Activated T-helper 17 cell treated with anti-CD3 and anti-CD28 coated beads, Interleukin-2, amount 50 U/mL, for 72 hours (primary cell): ENCODE measurements at places on chromosomes 1 and 21. TPM values are rescaled to one million over a fixed set of nuclear protein-coding genes. Genes with fewer than 3 reads are reported as not detected.

GRCh38 chr21:36355868-36356267, 29.3 kb upstream of the CHAF1B start:
- ATAC-seq, result no peak

DNA sequence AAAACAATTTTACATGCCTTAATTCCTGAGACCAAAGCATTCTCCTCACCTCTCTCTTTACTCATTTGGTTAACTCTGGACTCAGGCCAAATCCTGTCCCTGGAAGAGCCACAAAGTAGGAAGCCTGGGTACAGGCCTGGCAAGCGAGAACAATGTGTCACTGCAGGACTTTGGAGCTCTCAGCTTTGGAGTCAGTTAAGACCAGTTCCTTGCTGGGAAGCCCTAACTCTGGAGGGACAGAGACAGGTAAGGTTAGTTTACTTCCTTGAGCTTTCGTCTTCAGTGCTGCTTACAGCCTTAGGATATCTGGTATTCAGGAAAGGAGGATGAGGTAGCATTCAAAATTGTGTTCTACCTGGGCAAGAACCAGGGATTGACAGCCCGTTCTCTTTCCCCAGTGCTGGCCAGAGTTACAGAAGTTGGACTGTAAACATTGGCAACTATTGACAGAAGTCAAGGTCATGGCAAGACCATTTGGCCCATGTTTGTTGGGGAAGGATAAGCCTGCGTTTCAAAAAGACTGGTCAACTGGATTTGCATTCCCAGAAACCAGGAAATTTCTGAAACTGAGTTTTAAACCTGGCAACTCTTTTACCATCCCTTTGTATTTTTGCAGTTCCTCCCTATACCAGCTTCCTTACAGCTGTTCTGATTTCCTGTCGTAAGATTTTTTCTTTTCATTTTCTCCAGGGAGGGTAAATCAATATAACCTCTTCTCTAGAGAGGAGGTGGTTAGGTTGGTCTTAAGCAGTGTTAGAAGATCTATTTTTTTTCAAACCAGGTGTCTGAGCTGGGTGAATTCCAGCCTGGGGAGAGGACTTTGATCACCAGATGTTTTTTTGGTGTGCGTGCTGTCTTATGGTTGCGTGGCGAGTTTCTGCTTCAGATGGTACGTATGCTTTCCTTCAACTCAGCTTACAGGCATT, at the start of gene C4BPB:
TSS of gene C4BPB (plus strand) at position 160 of the 926 bp plus-strand sequence. CDS start at position 832, 672 bp downstream.
- ATAC-seq, result no peak

DNA sequence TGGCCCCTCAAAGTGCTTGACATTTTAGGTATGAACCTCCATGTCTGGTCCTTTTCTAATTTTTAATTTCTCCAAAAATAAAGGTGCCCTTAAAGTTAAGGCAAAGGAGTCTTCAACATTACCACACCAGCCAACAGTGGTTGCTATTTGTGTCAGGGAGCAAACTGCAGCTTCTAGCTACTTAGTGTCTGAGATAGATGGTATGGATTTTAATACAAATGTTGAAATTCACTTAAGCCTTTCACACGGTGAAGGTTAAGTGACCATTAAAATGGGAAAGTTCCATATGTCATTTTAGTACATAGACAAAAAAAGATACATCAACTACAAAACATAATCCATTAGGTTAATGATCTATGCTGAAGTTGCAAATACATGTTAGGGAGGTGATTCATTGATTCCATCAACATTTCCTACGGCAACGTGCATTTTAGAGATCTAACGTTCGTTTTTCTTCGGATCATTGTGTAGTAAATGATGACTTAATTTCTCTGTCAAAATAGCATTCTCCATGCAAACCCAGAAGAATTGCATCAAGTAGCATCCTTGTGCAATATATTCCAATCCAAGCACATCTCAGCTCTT, 48.2 kb upstream of the RGS21 start:
- no peak for ATAC-seq

DNA sequence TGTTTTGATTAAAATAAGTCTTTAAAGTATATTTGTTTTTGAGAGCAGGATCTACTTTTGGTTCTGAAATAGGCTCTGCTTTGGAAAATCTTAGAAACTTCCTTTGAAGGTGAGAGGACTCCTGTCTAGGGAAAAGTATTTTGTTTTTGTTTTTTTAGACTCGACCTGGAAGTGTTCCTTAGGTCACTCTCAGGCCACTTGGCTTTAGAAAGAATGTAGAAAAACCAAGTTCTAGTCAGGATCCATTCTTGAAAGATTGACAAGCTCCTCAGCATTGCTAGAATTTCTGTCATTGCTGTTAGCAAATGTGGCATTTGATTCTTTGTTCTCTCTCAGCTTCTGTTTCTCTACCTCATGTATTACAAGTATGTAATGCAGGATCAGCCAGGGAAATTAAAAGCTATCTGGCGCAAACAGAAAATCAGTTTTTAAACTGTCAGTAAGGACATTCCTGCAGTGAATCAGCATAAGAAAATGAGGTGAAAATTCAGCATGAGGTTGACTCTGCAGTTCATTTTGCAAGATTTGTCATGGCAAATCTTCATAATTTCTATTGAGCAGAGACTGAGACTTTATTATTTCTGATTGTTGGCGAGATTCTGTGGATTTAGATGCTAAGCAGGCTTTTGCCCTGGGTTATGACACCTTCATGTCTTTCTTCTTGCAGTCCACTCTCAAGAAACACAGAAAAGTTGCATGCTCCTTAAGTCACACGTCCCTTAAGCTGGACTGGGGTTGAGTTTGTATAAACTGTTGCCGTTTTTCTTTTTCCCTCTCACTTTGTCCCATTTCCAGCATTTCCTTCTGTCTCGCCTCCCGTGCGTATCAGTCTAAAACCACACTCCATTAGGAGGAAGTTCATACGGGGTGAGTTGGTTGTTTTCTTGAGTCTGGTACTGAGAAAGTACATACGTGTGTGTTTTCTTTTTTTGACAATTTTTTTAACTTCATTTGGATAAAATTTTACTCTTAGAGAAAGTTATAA, 12.6 kb downstream of the NTPCR start:
- ATAC-seq, result no peak

DNA sequence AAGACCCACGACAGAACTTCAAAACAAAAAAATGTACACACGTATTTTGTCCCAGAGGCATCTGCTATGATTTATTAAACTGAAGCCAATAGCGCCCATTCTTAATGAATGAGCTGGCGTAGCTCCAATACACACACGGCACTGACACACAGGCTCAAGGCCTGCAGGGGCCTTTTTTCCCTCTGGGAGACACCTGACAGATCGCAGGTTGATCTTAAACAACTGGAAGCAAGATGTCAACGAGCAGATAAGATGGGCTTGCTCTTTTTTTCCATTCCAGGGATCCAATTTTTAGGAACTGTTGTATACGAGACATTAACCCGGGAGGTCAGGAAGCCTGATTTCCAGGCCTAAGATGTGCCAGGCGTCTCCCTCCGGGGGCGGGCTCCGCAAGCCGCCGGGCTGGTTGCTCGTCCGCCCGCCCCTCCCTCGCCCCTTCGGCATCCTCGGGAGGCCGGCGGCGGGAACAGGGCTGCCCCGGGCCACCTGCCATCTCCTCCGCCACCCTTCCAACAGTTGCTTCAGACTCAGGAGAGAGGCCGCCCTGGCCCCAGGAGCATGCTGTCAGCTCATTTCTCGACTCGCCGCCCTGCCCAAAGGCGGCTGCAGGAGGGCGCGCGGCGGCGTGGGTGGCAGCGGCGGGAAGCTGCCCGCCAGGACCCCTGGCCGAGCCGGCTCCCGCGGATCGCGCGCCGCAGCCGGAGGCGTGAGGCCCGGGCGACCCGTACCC, 735 bp downstream of the TTC13 start:
- ATAC-seq, result no peak

DNA sequence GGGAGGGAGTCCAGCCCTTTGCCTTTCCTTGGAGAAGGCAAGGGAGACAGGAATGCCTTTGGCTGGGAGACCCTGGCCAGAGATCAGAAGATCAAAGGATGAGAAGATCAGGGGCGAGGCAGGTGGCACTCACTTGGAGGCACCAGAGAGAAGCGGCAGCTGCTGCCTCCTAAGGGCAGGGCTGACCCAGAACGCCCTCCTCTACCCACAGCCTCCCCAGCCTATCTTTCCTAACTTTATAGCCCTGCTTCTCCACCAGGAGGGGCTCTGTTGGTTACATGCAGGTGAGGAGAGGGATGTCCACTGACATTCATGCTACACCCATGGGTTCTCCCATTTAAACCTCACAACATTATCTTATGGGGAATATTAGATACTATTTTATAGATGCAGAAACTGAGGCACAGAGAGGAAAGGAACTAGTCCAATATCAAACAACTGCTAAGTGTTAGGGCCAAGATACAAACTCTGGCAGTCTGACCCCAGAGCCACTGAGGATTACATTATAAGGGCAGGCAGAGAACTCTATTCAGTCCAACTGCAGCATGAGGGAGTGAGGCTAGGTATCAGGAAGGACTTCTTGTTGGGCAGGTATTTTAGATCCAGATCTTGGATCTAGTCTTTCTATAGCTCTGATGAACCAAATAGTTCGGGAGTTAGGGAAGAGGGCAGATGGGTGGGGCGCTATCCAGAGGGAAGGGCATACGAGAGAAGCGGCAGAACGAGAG, 19.9 kb downstream of the LGR6 start:
- ATAC-seq, result no peak

DNA sequence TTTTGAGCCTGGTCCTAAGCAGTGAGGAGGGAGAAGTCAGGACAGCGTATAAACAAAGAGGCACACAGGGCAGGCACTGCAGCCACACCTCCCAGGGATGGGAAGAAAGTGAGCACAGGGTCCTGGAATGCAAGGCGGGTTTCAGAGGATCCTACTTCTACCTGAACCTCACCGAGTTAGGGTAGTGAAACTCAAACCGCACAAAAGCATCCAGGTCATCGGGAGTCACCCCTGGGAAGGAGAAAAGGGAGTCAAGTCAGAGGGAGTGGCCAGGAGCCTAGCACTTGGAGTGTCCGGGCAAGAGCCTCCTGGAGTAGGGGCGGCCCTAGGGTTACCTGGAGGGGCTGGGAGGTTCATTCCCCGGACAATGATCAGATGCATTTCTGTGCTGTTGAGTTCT, 10.6 kb downstream of the CC2D1B start:
- ATAC-seq, result no peak

GRCh38 chr1:60130703-60131102, 57.1 kb upstream of the C1orf87 start:
- no peak for ATAC-seq

DNA sequence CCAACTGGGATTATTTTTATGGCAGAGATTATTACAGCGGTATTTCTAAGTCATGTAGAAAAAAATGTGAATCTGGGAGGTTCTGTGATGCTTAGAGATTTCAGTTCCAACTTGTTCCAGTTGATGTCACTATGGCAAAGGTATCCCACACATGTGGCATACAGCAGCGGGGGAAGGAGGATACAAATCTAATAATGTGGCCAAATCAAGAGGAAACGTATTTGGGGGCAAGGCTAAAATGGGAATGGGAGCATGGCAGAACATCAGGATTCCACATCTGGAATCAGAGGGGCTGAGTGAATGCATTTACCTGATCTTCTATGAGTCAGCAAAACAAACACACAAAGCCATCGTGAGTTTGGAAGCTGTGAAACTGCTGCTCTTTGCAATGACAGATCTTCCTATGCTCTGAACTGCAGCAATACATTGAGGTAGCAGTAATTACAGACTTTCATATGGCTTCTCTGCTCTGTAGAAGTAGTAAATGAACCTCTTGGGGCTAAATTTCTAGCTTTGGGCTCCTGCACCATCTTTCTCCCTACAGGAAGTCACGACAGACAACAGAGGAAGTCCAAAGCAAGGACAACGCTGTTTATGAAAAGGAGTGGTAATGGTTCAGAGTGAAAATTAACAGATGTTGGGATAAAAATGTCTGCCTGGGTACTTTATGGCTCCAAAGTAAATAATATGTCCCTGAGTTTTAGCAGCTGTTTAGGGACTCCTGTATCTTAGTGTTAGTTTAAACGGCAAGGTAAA, 55.5 kb downstream of the GABPA start:
- peak; percentile 78 for ATAC-seq

GRCh38 chr1:8962812-8963530, 17.3 kb downstream of the CA6 start:
- ATAC-seq, result peak; percentile 42

DNA sequence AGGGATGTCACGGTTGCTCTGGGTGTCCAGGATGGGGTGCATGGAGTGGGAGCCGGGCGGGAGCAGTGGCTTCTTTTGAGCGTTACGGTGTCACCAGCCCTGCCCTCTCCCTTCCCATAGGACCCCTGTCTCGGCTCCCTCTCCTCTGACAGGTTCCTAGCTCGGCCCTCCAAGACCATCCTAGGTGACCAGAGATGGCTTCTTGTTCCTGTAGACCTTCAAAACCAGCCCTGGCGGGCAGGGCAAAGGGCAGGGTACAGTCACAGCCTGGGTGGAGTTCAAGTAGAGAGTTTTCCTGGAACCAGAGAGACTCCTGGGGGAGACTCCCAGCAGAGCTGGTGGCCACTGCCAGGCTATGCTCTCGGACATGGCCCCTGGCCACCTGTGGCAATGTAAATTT, 345.6 kb upstream of the AJAP1 start:
- ATAC-seq, result no peak

- ATAC-seq, result no peak
These were observed 270.5 kb downstream of the GRIK3 start for GRCh38 chr1:36763771-36764170.

DNA sequence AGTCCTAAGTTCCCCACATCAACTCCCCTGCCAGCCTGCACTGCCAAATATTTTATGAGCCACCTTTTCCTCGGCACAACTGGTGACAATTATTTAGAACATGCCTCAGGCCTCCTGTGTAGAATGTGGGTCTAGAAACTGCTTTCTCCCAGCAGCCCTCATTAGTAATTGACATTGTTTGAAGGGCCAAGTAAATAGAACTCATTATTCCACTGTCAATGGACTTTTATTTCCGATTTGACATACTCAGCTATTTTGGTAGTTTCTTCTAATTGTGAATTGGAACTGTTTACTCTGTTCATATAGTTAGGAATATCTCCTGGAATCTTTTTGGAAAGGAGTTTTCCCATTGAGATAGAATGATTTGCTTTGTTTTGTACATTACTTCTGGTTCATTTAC, 168.8 kb upstream of the L1TD1 start:
- no peak for ATAC-seq

DNA sequence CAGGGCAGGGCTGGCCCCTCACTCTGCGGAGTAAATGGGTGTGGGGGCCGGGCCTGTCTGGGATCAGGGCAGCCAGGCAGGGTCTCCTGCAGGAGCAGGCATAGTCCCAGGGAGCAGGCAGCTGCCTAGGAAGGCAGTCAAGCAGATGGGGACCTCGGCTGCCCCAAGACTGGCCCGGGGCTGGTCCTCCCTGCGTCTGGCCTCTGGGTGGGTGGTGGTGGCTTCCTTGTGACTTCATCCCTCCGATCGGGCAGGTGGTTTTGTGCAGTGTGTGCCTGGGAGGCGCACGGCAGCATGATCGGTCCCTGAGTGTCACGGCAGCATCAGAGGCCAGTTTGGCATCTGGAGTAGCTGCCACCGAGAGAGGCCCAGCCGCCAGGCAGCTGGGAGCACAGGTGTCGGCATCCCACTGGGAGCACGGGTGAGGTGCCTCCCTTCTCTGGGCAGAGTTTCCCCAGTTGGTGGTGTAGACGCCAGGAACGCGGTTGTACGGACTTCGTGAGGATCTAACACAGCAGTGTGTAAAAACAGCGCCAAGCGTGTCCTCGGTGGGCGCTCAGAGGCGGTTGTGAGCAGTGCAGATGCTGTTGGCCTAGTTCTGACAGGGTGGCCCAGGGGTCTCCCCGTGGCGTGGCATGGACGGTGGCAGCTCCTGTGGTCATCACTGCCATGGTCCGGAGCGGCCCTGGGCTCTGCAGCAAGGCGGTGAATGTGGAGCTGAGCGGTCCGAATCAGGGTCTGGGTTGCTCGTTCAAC, 45.9 kb downstream of the PRKCZ start:
- ATAC-seq, result no peak

Gene MYOG
- not detected for total RNA-seq

Gene UBE2J2
- total RNA-seq, result 78.0 TPM

Gene FMO5
- total RNA-seq, result 0.61 TPM

Gene MTARC2
- not detected for total RNA-seq

Gene TRIM46
- 16.6 TPM for total RNA-seq

Gene ZYG11A
- total RNA-seq, result 0.26 TPM
